Mesothelial cell of epicardium (in vitro differentiated cells): ENCODE measurements at places on chromosomes 5 and 9.

- no peak for DNase-seq
Measured at GRCh38 chr5:40986666-40987065, 77.4 kb downstream of the C7 start.

- DNase-seq = no peak
Measured at GRCh38 chr5:146564007-146564762, 48.2 kb upstream of the GPR151 start.

GRCh38 chr5:10475931-10476676, 34.4 kb downstream of the ROPN1L start:
- DNase-seq = no peak

DNA sequence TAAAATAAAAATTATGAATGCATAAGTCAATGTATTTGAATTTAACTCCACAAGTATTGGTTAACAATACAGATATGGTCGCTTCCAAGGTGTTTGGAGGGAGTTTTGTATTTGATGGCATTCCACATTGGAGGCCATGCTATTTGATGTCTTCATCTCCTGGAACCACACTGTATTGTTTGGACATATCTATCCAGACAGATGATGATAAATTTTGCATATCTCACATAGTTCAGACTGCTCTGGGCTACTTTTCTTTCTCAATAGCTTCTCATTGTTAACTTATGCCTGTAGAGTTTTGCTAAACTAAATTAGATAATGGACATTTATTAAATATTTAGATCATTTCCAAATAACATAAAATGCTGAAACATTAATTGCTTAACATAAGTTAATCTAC, 58.0 kb downstream of the CDKN2A start:
- DNase-seq = no peak

DNA sequence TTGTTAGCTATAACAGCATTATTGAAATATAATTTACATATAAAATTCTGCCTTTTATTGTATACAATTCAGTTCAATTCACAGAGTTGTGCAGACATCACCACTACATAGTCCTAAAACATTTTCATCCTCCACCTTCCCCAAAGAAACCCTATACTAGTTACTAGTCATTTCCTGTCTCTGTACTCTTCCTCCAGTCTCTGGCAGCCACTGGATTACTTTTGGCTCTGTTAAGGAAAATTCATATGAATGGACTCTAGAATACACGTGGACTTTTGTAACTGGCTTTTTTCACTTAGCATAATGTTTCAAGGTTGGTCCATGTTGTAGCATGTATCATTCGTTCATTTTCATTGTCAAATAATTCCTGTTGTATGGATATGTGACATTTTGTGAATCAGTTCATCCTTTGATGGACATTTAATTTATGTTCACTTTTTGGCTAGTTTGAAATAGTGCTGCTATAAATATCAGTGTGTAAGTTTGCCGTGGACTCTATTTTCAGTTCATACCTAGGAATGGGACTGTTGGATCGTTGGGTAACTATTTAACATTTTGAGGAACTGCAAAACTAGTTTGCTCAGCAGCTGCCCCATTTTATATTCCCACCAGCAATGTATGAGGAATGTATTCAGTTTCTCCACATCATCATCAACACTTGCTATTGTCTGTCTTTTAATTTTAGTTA, 9.7 kb downstream of the ICE1 start:
- DNase-seq = no peak

- no peak for DNase-seq
Measured at GRCh38 chr9:27495480-27496134, 28.5 kb upstream of the IFNK start.

DNA sequence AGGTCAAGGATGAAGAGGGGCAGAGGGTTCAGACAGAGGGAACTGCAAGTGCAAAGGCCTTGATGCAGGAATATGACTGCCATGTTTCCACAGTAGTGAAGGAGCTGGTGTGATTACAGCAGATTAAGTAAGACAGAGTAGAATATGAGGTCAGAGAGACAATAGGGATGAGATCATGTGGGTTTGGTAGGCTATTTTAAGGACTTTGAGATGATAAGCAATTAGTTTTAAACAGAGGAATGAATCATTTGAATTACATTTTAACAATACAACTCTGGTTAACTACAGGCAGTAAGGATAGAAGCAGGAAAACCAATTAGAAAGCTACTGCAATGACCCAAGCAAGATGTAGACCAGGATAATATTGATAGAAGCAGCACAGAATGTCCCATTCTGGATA, 7.7 kb downstream of the CENPK start:
- DNase-seq = no peak

DNA sequence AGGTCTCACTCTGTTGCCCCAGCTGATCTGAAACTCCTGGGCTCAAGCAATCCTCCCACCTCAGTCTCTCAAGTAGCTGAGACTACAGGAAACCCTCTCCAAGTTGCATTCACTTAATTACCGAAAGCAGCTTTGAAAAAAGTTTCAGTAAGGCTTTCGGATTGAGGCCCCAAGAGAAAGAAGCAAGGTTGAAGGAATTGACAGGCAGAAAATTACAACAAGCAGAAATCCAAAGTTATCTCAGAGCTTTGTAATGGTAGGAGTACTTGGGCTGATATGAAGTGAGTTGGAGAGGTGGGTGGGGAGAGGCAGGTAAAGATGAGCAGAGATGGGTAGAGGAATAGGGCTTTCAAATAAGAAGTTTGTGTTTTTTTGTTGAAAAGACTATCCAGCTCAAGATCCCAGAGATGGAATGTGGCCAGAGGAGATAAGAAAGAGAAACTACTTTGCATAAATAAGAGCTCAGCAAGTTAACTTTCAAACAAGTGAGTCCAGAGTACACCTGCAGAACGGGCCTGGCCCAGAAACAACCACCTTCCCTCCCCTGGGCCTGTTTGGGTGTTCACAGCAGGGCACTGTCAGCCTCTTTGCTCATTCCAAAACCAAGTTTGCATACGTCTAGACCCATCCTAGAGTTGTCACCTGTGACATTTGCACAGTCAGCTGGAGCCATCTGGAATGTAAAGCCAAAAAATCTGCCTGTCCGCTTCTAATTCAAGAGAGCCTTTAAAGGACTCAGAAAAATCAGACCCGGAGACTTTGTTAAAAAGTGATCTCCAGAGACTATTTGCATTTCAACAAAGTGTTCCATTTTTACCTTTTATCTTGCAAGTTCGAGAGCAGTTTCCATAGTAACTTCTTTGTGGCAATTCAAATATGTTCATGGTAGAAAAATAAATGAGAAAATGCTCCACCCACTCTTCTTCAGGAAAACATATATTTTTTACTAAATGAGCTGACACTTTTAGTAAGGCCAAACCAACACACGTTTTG, 2.2 kb upstream of the CLINT1 start:
- no peak for DNase-seq
